ENCODE measurements at places on chromosomes 2 and 18.

DNA sequence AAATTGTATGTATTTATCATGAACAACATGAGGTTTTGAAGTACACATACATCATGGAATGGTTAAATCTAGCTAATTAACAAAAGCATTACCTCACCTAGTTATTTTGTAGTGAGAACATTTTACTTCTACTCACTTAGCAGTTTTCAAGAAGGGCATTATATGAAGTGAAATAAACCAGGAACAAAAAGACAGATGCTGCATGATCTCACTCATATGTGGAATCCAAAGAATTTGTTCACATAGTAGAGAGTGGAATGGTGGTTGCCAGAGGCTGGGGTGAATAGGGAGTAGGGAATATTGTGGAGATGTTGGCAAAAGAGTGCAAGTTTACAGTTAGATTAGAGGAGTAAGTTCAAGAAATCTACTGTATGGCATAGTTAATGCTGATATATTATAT is 292.0 kb downstream of the ASXL3 start:
- DNase-seq = no peak

GRCh38 chr2:235049719-235050118 is 97.9 kb downstream of the SH3BP4 start:
- no peak for DNase-seq

DNA sequence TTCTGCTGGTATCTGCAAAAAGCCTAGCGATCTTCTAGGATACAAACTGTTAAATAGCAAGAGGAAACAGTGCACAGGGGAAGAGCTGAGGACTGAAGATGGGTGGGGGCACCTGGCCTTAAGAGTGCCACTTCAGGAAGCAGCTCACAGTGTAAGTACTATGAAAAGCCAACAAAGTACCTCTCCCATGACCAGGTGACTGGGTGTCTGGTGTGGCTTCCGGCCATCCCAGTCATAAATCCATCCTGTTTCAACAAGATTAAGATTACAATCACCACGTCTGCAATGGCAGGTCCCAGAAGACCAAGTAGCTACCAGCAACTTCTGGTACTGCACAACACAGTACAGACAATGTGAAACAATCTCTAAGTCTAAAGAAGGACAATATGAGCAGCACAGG is 15.9 kb downstream of the ERFE start:
- no peak for DNase-seq

- no peak for DNase-seq
Measured at GRCh38 chr2:83079007-83079406, 1380.1 kb downstream of the SUCLG1 start.

DNA sequence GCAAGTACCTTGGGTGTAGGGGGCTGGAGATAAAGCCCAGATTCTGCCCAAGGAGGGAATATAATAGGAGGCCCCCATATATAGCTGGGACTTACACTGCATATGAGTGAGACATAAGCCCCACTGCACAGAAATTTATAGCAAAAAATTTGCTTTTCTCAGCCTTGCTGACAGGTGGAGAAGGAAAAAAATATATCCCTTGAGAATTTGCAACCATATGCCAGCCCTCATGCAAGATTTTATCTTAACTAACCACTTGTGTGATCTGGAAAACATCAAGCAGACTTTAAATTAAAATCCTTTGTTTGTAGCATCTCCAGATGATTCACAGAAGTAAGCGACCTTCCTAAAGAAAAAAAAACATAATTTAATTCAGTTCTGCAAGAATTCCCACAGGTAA is 288.2 kb downstream of the BCL2 start:
- no peak for DNase-seq

DNA sequence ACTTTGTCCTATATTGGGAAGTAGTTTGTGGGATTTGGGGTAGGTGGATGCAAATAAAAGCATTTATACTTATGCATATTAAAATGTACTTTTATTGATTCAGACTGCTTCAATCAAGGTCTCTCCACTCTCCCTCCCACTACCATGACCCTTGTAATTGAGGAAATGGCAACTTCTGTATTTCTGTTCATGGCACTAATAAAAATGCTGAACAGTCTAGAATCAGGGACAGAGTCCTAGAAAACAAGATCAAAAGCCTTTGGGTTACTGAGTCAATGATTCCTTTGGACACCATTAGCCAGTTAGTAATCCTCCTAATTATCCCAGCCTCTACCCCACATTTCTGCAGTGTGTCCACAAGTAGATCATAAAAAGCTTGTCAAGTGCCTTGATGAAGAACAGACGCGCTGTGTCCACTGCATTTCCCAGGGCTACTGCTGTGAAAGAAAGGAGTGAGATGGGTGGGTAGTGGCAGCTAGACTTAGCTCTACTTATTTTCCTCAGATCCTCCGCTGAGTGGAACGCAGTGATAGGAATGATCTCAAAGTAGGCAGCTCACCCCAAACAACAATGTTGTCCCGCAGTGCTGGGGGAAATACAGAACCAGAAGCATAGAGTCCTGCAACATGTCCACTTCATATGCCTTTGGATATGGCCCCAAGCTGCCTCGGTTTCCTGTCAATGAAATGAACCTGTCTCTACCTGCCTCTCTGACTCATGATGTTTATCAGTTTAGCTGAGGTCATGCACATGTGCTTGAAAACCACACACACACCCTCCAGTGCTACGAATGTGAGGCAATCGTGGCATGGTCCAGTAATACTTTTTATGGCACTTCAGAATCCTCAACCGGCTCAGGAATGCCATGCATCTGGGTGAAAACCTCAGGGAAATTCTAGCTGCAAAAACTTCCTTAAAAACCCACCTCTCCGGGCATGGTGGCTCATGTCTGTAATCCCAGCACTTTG is 115.5 kb downstream of the COL6A3 start:
- no peak for DNase-seq

DNA sequence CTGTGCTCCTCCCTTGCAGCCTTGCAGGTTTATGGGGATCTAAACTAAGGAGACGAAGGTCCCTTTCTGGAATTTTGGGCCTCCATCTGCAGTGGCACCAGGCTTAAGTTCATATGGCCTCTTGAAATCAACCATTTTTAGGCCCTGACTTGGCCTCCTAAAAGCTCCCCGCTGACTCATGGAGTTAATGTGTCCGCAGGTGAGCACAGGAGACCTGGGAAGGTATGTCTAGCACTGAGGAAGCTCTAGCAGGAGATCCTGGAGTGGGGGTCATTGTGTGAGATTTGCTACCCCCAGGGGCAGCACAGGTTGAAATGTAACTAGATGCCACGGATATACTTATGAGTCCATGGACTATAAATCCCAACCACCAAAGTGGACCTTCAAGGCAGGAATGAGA is 95.9 kb upstream of the CELF4 start:
- DNase-seq = no peak

DNA sequence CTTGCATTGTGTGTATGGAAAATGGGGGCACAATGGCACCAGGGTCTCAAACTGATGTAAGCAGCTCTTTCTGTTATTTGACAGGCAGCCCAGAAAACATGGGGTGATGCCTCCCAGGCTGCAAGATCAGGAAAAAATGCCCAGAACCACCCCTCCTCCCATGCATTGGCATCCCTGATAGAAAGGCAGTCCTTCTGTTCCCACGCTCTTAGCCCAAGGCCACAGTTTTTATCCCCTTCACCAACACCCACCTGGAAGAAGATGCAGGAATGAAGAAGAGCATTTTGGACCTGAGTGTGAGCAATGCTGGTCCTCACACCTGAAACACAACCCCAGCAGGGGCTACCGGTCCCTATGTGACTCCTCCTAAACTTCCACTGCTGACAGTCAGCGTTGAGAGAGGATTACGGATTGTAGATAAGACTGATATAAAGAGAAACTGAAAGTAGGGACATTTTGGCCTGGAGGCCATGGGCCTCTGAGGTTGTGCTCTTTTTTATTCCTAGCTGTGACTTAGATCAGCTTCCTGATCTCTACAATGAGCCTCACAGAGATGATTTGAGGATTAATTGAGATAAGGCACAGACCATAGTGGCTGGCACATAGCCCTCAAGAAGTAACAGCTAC is 386.0 kb upstream of the ATP5MC3 start:
- DNase-seq = no peak

- DNase-seq = no peak
Measured at GRCh38 chr18:48190994-48191393, 218.2 kb downstream of the ZBTB7C start.

- no peak for DNase-seq
Measured at GRCh38 chr2:15038366-15039364, 406.1 kb downstream of the LRATD1 start.

DNA sequence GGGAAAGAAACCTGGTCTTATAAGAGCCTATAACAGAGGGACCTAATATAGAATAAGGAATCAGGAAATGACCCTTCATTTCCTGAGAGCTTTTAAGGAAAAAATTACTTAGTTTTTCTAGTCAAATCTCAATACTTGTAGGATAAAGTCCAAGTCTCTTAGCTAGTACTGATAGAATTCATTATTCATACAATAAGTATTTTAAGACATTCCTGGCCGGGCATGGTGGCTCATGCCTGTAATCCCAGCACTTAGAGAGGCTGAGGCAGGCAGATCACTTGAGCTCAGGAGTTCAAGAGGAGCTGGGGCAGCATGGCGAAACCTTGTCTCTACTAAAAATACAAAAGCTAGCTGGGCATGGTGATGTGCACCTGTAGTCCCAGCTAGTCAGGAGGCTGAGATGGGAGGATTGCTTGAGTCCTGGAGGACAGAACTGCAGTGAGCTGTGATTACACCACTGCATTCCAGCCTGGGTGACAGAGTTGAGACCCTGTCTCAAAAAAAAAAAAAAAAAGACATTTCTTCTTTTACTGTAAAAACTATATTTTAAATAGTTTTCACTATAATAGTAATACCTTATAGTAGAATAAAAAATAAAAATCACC is 3.2 kb downstream of the RAB3GAP1 start:
- no peak for DNase-seq

DNA sequence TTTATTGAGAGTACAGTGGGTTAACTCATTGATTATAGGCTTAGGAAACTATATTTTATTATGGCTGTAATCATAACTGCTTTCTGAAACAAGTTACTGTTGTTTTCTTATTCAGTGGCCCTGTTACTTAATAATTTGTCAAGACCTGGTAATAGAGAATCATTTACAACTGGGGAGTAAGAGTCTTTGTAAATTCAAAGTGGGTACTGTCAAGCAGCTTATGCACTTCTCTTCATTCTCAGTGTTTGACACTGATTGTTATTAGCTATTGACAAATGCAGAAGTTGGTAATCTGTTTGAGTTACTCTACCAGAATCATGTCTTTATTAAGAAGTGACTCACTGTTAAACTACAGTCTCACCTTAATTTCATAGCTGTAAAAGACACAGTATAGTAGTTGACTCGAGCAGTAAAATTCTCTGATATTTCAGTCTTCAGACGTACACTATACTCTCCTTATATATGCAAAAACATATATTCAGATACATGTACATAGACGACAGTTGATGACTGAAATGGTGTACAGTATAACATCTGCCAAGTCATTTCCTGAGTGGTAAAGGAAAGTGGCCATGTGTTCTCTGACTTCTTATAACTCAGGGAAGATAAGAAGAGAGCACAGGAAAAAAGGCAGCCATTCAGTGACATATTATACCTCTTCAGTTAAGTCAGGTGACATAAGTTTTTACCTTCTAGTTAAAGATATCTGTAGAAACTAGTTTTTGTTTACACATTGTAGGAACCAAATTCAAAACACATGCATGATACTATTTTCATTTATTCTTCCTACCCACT is 36.0 kb upstream of the TTC27 start:
- no peak for DNase-seq

DNA sequence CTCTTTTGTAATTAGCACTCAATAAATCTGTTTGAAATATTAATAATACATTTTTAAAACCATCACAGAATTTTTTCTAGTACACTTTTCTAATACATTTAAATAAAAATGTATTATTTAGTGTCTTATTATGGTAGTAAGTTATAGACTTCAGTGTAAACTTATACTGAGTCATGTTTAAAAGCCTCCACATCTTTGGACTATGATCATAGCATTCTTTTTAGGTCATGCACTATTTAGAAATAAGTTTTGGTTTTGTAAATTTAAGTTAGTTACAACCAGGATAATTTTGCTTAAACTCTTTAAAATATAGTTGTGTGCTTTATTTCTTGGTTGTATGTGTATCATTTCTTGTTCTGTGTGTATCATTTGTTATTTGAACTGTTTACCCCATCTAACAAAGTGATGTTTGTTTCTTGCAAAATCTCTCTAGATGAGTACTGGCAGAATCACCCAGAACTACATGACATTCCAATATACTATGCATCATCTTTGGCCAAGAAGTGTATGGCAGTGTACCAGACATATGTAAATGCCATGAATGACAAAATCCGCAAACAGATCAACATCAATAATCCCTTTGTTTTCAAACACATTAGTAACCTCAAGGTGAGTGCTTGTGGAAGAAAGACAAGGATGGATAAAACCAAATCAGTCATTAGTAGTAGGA is 16.7 kb downstream of the CPSF3 start:
- DNase-seq = no peak

- DNase-seq = no peak
Measured at GRCh38 chr2:167289651-167290410, 401.6 kb downstream of the XIRP2 start.

DNA sequence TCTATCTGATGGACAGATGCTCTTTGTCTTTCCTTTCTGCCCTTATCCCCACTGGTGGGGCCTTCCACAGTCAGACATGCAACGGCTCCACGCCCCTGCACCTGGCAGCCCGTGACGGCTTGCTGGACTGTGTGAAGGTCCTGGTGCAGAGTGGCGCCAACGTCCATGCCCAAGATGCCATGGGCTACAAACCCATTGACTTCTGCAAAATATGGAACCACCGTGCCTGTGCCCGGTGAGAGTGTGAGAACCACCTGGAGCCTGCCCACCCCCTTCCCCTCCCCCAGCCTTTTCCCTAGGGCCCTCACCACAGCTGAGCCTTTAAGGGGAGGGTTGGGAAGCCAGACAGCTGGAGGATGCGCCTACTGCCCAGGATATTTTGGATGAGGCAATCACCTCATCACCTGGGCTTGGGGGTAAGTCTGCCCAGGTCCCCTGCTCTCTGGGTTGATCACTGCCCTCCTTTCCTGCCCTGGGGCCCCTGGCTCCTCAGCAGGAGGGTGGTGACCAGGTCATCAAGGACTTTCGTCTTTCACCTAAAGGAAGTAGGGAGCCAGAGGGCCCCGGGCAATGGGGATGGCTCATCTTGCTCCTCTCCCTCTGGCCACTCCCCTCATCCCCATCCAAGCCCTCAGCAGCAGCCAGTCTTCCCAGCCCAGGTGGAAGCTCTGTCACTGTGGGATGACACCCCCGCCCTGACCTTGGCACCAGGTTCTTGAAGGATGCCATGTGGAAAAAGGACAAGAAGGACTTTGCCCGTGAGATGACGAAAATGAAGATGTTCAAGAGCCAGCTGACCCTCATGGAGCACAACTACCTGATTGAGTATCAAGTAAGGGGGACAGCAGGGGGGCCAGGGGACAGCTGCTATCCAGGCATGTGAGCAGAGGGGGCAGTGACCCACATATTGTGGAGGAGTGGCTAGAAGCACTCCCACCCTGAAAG is 3.7 kb downstream of the ANKRD53 start:
- no peak for DNase-seq

GRCh38 chr2:64426183-64426952 is 27.6 kb upstream of the LGALSL start:
- no peak for DNase-seq

Data from substantia nigra (tissue), 51 donors.